Stimulated activated CD8-positive, alpha-beta memory T cell treated with anti-CD3 and anti-CD28 coated beads, Interleukin-15, amount 100 ng/mL, for 4 hours (primary cell): ENCODE measurements at places on chromosomes 3 and 15.

- DNase-seq: no peak
These were observed 704.7 kb upstream of the ARPP21 start for GRCh38 chr3:34934660-34935059.

GRCh38 chr3:42847731-42848130 is 27.9 kb downstream of the CYP8B1 start:
- no peak for DNase-seq

DNA sequence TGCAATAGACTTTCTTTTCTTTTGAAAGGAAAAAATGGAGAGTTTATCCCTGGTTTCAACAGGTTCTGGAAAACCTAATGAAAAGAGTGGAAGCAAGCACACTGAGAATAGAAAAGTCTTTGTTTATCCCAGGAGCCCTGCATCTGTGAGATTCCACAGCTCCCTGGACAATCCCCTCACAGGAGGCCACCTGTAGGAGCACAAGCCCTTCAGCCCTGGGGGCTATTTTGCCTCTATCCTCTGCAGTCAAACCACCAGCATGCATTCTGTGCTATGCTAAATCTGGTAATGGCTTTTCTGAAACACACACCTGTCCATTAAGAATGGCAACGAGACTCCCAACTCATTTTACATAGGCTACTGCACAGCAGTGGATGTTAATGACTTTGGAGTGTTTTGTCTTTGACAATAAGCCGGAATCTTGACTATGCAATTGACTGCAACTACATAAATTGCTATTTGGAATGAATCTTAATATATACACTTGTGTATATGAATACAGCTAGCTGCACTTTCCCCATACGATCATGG is 369.4 kb downstream of the NR2F2 start:
- no peak for DNase-seq

- DNase-seq: no peak
These were observed 29.0 kb upstream of the TBC1D21 start for GRCh38 chr15:73844356-73844755.

- no peak for DNase-seq
These were observed 61.8 kb upstream of the RBP1 start for GRCh38 chr3:139601191-139601961.
